ENCODE measurements at places on chromosomes 1 and 21.

GRCh38 chr1:109040989-109041620 is 797 bp downstream of the WDR47 start:
- DNase-seq = peak; percentile 34

DNA sequence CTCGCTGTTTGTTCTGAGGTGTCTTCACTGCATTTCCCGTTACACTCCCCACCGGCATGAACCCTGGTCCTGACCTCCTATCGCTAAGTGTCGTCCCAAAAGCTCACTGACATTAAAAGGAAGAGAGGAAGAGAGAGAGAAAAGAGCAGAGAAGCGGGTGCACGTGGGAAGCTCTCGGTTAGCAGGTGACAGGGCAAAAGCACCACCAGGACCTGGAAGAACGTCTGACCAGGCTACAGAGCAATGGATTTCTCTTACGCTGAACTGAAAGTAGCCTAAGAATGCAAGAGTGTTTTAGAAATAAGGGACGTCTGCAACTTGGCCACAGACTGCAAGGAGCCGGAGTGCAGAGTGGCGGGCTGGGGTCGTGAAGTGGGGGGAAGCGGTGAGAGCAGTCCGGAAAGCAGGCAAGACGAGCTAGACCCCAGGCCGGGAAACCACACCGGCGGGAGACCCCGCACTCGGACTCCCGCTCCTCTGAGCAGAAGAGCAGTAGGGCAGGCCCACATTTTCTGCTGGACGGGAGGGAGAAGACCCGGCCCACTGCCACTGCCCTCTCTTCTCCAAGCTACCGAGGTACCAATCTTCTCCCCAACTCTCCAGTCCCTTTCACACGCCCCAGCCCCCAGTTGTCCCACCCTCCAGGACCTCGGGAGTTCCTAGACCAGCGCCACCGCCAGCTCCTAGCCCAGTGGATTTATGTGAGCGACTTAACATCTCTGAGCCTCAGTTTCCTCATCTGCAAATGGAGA is 8.3 kb upstream of the MPZL1 start:
- DNase-seq = peak; percentile 32

DNA sequence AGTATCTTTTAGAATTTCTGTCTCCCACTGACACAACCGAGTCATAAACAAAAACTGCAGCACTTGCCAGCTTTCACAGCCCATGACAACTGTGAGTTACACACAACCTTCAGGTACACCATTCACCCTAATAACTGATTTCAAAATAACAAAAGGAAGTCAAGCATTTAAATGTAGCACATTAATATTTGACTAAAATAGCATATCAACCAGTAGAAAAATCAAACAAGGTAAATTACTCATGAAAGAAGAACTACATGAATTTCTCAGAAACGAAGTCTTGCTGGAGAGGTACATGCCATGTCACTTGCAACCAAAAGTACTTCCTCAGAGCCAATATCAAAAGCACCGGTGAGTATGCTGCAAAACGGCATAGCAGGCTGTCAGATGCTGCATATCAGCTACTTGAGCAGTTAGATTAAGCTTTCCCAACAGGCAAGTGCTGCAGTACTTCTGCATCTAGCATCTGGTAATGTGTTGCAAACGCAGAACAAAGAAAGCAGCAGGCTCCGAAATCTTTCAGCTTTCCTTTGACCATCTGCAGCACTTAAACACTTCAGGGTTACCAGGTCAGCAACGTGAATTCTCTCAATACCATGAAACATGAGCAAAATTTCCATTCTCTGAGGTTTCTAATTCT is 223.2 kb downstream of the SMYD3 start:
- no peak for DNase-seq

GRCh38 chr1:227449051-227449450 is 114.3 kb upstream of the ZNF678 start:
- DNase-seq = no peak

GRCh38 chr1:120133228-120133927 is 42.9 kb downstream of the SEC22B start:
- DNase-seq = no peak

GRCh38 chr1:150365941-150366340 is 2.0 kb downstream of the RPRD2 start:
- DNase-seq = no peak

GRCh38 chr1:107821340-107821739 is 143.6 kb downstream of the VAV3 start:
- DNase-seq = no peak

DNA sequence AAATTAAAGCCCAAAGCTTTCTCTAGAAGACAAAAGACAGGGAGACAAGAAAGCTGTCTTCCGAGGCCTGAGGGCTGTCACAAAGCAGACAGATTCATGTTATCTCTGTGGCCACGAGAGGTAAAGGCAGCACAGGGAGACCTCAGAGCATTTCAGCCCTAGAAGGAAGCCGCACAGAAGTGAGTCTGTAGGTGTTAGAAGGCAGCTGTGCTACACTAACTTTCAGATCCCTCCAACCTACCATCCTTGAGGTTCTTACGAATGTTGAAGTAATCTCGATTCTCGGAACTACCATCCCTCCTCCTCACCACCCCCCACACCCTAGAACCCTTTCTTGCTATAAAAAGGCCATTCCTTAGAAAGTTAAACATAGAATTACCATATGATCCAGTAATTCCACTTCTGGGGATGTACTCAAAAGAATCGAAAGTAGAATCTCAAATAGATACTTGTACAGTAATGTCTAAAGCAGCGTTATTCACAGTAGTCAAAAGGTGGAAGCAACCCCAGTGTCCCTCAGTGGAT is 21.5 kb upstream of the LYST start:
- DNase-seq = no peak

Measured in astrocyte of the spinal cord (primary cell).